ENCODE measurements at places on chromosomes 11 and 22. TPM values are rescaled to one million over a fixed set of nuclear protein-coding genes. Genes with fewer than 3 reads are reported as not detected.

- no peak overlapping the region for H3K4me3 ChIP-seq
- H3K36me3 ChIP-seq = no peaks in the 10 kb centered on the region
- no peak for DNase-seq
- no peak overlapping the region for H3K27ac ChIP-seq
- peaks cover 18% of the 10 kb centered on the region for H3K4me1 ChIP-seq
Observed at GRCh38 chr11:36467012-36467411, 43.1 kb downstream of the TRAF6 start.

DNA sequence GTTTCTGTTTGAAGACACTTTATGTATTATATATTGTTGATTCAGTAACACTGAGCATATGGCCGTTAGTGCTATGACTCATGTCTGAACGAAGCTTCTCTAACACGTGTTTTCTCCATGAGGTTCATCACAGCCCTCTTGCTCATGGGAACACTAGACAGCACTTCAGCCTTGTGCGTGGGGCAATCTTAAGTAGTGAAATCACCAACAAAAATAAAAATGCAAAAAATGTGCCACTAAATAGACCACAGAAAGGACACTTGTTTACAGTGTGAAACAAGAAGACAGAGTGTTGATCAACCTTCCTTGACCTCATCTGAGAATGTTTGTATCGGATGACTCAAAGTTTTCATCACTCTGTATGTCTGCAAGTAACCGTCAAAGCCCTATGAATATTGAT, 94.5 kb downstream of the FDX1 start:
- H3K27me3 ChIP-seq = no peaks in the 10 kb centered on the region
- DNase-seq = peak; percentile 92
- no peaks in the 10 kb centered on the region for H3K36me3 ChIP-seq
- H3K27ac ChIP-seq = no peak overlapping the region

DNA sequence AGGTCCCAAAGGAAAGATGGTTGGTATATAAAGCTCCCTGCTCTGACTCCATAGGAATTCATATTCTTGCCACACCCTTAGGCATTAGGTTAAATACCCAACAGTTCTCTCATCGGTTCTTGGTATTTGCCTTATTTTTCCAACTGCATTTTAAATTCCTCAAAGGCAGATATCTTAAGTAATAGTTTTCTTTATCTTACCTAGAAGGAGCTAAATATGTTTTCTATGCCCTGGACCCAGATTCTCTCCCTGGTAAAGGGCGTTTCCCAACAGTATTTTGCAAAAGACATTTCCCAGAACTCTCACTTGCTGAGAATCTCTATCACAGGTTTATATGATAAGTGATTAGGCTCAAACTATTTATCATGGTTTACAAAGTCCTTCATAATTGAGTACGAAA, 158.6 kb upstream of the BDNF start:
- H3K27me3 ChIP-seq = no peaks in the 10 kb centered on the region
- no peak overlapping the region for H3K4me3 ChIP-seq
- H3K4me1 ChIP-seq = peaks cover 2% of the 10 kb centered on the region
- DNase-seq = peak; percentile 16

DNA sequence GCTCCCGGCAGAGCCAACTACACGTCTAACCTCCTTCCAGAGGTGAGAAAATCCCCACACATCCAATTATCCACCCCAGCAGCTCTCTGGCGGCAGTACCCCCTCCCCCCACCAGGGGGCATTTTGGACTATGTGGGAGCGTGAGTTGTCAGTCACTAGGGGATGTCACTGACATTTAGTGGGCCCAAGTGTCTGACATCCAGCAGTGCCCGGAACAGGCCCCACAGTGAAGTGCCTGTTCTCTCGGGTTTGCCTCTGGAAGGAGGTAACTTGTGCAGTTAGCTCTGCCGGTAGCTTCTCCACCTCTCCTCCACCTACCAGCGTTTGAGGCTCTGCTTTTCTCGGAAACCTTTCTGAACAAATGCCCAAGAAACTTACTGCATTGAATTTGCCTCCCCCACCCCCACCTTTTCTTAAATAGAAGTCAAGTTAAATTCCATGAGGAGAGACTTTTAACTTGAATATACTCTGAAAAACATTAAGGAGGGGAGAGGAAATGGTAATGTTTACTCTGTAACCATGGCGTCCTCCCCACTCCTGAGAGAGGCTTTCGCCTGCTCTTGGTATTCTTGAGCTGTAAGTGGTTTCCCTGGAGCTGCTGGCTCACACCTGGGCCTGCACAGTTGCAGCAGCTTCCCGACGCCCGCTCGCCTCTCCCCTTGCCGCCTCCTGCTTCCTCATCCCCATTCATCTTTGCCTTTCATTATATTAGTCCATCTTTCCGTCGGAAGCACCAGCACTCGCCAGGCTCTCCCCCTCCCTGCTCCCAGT, 112.8 kb downstream of the WNT7B start:
- peaks cover 24% of the 10 kb centered on the region for H3K27me3 ChIP-seq
- H3K4me1 ChIP-seq = no peaks in the 10 kb centered on the region
- no peak overlapping the region for H3K27ac ChIP-seq
- peak; percentile 44 for DNase-seq
- H3K36me3 ChIP-seq = no peaks in the 10 kb centered on the region

DNA sequence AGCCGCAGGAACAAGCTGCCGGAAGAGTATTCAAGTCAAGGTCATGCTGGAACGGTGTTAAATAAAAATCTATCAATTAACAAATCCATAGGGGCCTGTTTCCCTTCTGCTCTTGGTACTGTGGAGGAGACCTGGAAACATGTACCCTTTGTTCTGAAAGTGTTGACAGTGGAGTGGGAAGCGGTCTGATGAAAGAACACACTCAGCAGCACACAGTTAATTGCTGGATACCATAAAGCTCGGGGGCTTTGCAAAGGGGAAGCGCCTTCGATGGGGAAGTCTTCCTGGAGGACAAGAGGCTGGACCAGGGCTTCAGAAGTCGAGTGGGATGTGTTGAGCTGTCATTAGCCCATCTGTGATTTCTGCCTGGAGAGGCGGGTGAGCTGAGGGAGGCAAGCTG, 112.5 kb upstream of the CLPB start:
- H3K27ac ChIP-seq = no peak overlapping the region
- H3K4me1 ChIP-seq = no peaks in the 10 kb centered on the region
- no peak for DNase-seq
- no peaks in the 10 kb centered on the region for H3K36me3 ChIP-seq
- no peak overlapping the region for H3K4me3 ChIP-seq

- no peaks in the 10 kb centered on the region for H3K27me3 ChIP-seq
- no peaks in the 10 kb centered on the region for H3K36me3 ChIP-seq
- no peak overlapping the region for H3K4me3 ChIP-seq
- no peak for DNase-seq
Observed at GRCh38 chr11:92506809-92507336, 282.3 kb downstream of the FAT3 start.

GRCh38 chr22:48553694-48554308, 1273.9 kb downstream of the BRD1 start:
- H3K27me3 ChIP-seq = no peaks in the 10 kb centered on the region
- no peak overlapping the region for H3K27ac ChIP-seq
- no peak overlapping the region for H3K4me3 ChIP-seq

GRCh38 chr22:38467904-38468442, at the start of gene KDELR3:
TSS of gene KDELR3 (plus strand) at chr22:38468096. CDS start at chr22:38468234, 138 bp downstream.
- H3K27ac ChIP-seq = peak within 1 kb of the TSS; percentile 87
- peaks cover 12% of the 10 kb centered on the region for H3K4me1 ChIP-seq
- H3K27me3 ChIP-seq = no peaks in the 10 kb centered on the region
- DNase-seq = peak; percentile 76

DNA sequence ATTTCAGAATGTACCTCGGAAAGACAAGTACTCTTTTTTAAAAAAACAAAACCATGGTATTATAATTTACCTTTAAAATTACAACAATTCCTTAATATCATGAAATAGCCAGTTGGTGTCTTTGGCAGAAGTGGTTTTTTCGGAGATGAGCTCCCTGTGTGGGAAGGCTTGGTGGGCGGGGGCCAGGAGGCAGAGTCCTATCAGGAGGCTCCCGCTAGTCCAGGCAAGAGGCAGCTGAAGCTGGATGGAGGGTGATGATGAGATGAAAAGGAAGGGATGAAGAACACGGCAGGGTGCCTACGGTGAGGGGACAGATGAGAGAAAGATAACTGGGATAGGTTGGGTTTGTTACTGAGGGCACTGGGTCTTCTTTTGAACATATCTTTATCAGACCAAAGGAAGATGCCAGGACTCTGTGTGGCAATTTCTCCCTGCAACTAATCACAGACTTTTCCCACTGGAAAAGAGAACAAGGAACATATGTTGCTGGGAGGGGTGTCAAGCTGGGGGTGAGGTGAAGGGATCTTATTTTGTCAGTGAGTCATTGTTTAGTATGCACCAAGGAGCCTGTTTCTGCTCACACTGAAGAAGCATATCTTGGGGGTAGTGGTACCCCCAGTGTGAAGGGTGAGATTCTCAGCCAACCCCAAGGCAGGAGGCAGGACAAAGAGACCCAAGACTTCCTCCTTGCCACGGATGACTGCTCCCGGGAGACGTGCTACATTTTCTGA, 91.5 kb upstream of the YWHAH start:
- no peak overlapping the region for H3K27ac ChIP-seq
- no peaks in the 10 kb centered on the region for H3K36me3 ChIP-seq
- H3K4me3 ChIP-seq = no peak overlapping the region
- H3K27me3 ChIP-seq = no peaks in the 10 kb centered on the region
- no peak for DNase-seq

- H3K4me3 ChIP-seq = no peak overlapping the region
- peak; percentile 44 for DNase-seq
- peaks cover 2% of the 10 kb centered on the region for H3K4me1 ChIP-seq
- H3K27me3 ChIP-seq = no peaks in the 10 kb centered on the region
Observed at GRCh38 chr11:61445516-61445915, 15.6 kb downstream of the SDHAF2 start.

DNA sequence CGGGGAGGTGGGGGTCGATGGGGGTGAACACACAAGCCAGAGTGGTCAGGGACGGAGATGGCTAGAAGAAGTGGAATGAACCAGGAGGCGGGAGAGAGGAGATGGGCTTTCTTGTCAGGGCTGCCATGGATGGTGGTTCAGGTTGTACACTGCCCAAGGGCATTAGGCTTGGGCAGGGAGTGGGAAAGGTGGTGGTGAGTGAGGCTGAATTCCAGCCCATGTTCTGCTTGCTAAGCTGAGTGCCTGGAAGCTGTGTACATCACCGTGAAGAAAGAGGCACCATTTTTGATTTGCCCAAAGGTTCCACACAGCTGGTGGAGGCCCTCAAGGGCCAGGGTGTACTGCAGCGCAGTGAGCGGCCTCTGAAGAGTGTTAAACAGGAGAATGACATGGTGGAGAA, 16.9 kb downstream of the IL2RB start:
- no peak for DNase-seq
- H3K4me1 ChIP-seq = no peaks in the 10 kb centered on the region
- H3K4me3 ChIP-seq = no peak overlapping the region
- no peak overlapping the region for H3K27ac ChIP-seq
- H3K36me3 ChIP-seq = no peaks in the 10 kb centered on the region
- H3K27me3 ChIP-seq = peaks cover 3% of the 10 kb centered on the region

DNA sequence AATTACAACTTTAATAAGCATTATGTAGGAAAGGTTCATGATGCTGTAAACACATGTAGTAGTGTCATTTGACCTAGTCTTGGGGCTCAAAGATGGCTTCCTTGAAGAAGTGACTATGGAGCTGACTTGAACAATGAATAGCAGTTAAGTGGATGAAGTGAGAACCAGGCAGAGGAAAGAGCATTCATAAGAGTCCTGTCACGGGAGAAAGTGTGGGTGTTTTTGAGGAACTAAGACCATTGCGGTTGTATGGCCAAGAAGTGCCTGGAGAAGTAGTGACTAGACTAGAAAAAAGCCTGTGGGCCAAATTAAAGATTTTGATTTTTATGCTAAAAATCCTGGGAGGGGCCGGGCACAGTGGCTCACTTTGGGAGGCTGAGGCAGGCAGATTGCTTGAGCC, 7.2 kb upstream of the IL18BP start:
- no peak for DNase-seq
- peaks cover 7% of the 10 kb centered on the region for H3K4me1 ChIP-seq
- no peaks in the 10 kb centered on the region for H3K27me3 ChIP-seq
- no peak overlapping the region for H3K27ac ChIP-seq
- H3K4me3 ChIP-seq = no peak overlapping the region

GRCh38 chr11:17734986-17735817, 621 bp downstream of the KCNC1 start:
- H3K4me1 ChIP-seq = no peaks in the 10 kb centered on the region
- no peak overlapping the region for H3K4me3 ChIP-seq
- H3K36me3 ChIP-seq = no peaks in the 10 kb centered on the region
- DNase-seq = peak; percentile 79

DNA sequence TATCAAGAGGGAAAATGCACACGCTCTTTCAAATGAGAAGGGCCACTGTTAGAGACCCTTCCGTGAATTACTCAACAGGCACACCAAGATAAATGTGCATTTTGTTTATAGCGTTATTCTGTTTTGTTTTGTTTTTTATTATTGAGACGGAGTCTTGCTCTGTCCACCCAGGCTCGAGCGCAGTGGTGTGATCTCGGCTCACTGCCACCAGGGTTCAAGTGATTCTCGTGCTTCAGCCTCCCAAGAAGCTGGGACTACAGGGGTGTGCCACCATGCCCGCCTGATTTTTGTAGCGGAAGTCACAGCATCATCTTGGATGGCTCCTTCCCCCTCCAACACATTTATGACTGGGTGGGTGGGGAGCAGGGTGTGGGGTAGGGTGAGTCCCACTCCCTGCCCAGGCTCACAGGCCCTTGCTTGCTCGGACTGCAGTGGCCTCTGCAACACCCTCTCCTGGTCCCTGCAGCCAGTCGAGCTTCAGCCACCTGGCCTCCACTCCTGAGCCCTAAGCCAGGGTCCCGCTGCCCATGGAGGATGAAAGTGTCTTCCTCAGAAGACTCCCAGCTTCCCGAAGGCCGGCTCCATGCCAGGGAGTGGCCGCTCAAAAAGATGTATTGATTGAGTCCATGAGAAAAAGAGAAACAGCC, 68.0 kb downstream of the RTL6 start:
- H3K27me3 ChIP-seq = peaks cover 3% of the 10 kb centered on the region
- no peaks in the 10 kb centered on the region for H3K36me3 ChIP-seq
- no peak overlapping the region for H3K27ac ChIP-seq
- no peak for DNase-seq
- no peaks in the 10 kb centered on the region for H3K4me1 ChIP-seq

- no peak overlapping the region for H3K4me3 ChIP-seq
- H3K27ac ChIP-seq = no peak overlapping the region
- no peaks in the 10 kb centered on the region for H3K27me3 ChIP-seq
- DNase-seq = no peak
Observed at GRCh38 chr11:23797624-23798419, 699.0 kb upstream of the LUZP2 start.

GRCh38 chr11:64267207-64267945, 16.0 kb downstream of the PLCB3 start:
- no peaks in the 10 kb centered on the region for H3K27me3 ChIP-seq
- no peak overlapping the region for H3K27ac ChIP-seq
- DNase-seq = no peak

ARRB1 gene
- 18.9 TPM for polyA plus RNA-seq

CASP5 gene
- not detected for polyA plus RNA-seq

GUCY1A2 gene
- polyA plus RNA-seq = 0.19 TPM

CHRNA10 gene
- polyA plus RNA-seq = 0.16 TPM

CDON gene
- polyA plus RNA-seq = 10.7 TPM

PYGM gene
- polyA plus RNA-seq = 1.9 TPM

NRXN2 gene
- not detected for polyA plus RNA-seq
